ENCODE measurements at places on chromosomes 12 and 14.

GRCh38 chr14:89498878-89499277 is 81.8 kb upstream of the FOXN3 start:
- no peak for DNase-seq

- DNase-seq = no peak
Observed at GRCh38 chr14:80336608-80337106, 125.4 kb upstream of the DIO2 start.

DNA sequence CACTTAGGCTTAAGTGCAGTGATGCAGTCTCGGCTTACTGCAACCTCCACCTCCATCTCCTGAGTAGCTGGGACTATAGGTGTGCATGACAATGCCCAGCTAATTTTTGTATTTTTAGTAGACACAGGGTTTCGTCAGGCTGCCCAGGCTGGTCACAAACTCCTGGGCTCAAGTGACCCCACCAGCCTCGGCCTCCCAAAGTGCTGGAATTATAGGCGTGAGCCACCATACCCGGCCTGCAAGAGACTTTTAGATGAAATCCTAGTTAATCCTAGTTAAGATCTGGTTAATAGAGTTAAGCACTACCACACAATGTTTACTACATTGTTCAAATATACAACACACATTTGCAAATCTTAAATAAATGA is 196.5 kb upstream of the AMIGO2 start:
- DNase-seq = no peak

GRCh38 chr12:104510145-104510872 is 53.6 kb downstream of the CHST11 start:
- no peak for DNase-seq

DNA sequence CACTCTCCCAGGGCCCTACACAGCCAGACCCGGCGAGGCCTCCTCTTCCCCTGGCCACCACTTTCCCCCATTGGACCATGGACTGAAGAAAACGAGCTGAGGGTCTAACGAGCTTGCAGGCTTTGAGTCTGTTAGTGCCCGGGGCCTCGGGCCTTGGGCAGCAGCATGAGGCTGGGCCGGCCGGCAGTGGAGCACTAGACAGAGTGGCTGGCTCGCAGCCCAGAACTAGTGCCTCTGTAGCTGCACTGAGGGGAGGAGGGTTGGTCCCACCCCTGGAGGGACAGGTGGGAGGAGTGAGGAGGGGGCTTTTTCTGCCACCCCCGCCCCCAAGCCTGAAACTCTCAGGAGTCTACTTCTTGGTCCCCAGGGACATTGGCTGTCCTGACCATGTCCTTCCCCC is 38.7 kb downstream of the SLC6A12 start:
- no peak for DNase-seq

DNA sequence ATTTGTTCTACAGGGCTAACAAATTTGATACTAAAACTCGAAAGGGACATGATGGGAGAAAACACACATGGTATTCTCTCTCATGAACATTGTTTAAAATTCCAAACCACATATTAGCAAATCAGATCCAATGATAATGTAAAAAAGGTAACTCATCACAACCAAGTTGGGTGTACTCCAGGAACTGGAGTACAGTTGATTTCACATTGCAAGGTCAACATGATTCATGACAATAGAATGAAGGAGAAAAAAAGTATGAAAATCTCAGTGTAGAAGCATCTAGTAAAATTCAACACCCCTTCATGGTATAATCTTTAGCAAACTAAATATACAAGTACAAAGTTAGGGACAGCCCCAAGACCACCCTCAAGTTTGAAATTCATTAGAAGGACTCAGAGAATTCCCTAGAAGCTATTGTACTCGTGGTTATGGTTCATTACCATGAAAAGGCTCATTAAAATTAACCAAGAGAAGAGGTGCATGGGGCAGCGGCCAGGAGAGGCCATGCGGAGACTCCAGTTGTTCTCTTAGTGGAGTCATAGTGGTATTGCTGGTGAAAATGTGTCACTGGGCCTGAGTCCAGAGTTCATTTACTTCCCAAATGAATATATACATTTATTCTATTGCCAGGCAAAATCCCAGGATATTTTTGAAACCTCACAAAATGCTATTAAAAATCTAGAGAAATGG is 3.1 kb upstream of the CDCA4 start:
- peak; percentile 79 for DNase-seq

- no peak for DNase-seq
Observed at GRCh38 chr14:20375471-20375870, 32.0 kb downstream of the PARP2 start.

DNA sequence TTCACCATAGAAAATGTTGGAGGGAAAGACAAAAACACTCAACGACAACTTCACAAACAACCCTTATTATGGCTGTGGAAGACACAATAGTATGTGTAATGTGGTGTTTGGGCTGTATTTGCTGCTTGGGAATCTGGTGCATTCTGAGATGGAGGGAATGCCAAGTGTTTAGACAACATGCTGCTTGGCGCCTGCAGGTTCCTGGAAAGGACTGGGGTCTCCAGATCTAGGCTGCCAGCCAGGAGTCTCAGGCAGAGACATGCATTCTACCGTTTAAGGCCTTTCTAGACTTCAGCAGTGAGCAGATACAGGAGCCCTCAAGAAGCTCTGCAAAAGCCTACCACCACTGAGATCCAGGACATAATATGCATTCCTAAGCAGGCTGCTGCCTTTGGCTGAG is 418.7 kb downstream of the NRXN3 start:
- DNase-seq = no peak

DNA sequence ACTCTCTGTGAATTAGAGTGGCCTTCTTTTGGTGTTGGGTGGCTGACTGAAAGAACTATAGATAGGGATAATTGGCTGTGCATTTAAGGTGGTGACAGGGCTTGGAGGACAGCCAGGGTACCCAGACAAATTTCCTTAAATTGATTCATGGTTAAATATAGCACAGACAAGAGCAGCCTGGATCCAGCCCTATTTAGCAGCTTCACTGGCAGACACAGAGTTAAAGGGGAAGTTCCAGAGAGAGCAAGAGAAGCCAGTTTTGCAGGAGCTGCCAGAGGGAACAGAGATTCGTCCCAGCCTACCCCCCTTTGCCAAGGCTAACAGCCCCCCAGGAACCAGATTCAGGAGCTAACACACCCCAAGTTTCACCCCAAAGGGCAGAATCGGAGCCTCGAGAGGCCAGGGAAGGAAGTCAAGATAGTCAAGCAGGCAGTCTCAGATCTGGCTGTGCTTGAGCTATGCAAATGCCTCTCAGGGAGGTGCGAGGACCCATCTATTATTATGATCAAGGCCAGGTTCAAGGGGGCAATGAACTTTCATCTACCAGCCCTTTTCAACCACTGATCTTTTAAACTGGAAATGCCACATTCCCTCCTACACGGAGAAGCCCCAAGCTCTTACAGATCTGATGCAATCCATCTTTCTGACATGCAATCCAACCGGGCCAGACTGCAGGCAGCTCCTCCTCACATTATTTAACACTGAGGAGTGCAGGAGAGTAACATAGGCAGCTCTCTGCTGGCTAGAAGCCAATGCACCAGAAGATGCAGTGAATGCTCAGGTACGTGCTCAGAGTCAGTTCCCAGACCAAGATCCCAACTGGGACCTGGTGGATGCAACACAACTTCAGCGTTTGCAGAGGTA is 58.2 kb downstream of the DHRS2 start:
- DNase-seq = peak; percentile 17

DNA sequence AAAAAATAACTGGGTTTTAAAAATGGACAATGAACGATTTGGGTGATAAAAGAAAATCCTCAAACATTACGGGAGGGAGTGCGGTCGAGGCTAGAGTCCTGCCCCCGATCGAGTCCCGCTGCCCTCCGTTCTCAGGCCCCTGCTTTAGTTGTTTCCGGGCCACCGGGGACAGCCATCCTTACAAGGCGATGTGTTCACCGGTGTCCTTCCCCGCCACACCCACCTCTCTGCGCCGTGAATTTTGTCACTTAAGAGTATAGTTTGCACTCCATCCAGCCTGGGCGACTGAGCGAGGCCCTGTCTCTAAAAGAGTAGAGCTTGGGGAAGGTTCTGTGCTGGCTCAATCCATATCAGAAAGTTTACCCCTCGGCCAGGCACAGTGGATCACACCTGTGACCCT is 2.9 kb downstream of the ULK1 start:
- DNase-seq = no peak

- no peak for DNase-seq
Observed at GRCh38 chr12:59182658-59183455, 262.6 kb upstream of the LRIG3 start.

GRCh38 chr14:54556535-54556934 is 10.4 kb upstream of the SAMD4A start:
- DNase-seq = no peak

GRCh38 chr12:31353750-31354708 is 28.1 kb upstream of the SINHCAF start:
- peak; percentile 6 for DNase-seq

- no peak for DNase-seq
Observed at GRCh38 chr14:61064210-61064609, 83.2 kb downstream of the SLC38A6 start.

DNA sequence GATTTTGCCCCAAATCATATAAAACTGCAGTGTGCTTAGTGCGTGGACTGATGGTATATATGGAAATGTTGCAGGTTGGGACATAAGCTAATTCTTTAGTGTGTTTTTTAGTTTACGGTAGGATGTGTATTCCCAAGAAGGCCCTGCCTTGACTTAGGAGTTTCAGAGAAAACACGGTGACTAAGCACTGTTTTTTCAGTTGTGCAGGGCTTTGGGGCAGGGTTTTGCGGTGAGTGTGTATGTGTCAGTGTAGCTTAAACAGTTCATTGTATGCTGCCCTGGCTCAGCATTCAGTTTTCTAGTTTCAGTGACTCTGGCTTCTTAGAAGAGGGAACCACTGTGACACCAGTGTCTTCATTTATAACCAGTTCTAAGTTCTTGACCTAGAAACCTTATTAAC is 101.2 kb downstream of the AKAP6 start:
- peak; percentile 90 for DNase-seq

GRCh38 chr14:29927376-29928116 is at the start of gene PRKD1:
PRKD1 (minus strand) TSS chr14:29927847.
- peak; percentile 75 for DNase-seq

GRCh38 chr14:59342516-59343484 is 122.4 kb downstream of the GPR135 start:
- peak; percentile 68 for DNase-seq

- no peak for DNase-seq
Observed at GRCh38 chr14:25759256-25759655, 709.3 kb upstream of the STXBP6 start.

GRCh38 chr12:25959071-25959961 is 834 bp downstream of the RASSF8 start:
- peak; percentile 86 for DNase-seq

- peak; percentile 25 for DNase-seq
Observed at GRCh38 chr12:50132505-50133135, 20.6 kb downstream of the COX14 start.

- DNase-seq = no peak
Observed at GRCh38 chr12:29563636-29564035, 66.2 kb upstream of the OVCH1 start.

- DNase-seq = no peak
Observed at GRCh38 chr14:28681681-28682080, 84.9 kb upstream of the FOXG1 start.

- DNase-seq = no peak
Observed at GRCh38 chr12:77645966-77646598, 184.6 kb upstream of the NAV3 start.

GRCh38 chr14:88463318-88463717 is 77.9 kb downstream of the SPATA7 start:
- DNase-seq = no peak

DNA sequence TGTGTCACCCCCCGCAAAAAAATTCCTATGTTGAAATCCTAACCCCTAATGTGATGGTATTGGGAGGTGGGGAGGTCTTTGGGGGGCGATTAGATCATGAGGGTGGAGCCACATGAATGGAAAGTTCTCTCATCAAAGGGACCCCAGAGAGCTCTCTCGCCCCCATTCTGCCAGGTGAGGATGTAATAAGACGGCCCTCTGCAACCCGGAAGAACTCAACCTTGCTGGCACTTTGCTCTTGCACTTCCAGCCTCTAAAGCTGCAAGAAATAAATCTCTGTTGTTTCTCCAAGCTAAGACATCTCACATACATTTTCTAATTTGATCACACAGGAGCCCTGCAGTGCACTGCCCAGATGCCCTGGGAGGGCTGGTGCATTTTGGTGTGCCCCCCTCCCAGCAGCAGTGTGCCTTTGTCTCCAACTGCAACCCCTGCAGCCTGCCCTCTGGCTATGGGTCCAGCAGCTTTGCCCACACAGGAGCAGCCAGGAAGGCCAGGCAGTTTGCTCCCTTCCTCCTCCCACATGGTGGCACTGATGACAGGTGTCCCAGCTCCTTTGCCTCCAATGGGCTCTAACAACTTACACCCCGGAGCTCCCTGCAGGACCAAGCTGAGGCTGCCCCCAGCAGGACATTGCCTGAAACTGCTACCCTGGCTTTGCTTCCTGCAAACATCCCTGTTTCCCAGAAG is 59.3 kb downstream of the C14orf132 start:
- DNase-seq = peak; percentile 53

DNA sequence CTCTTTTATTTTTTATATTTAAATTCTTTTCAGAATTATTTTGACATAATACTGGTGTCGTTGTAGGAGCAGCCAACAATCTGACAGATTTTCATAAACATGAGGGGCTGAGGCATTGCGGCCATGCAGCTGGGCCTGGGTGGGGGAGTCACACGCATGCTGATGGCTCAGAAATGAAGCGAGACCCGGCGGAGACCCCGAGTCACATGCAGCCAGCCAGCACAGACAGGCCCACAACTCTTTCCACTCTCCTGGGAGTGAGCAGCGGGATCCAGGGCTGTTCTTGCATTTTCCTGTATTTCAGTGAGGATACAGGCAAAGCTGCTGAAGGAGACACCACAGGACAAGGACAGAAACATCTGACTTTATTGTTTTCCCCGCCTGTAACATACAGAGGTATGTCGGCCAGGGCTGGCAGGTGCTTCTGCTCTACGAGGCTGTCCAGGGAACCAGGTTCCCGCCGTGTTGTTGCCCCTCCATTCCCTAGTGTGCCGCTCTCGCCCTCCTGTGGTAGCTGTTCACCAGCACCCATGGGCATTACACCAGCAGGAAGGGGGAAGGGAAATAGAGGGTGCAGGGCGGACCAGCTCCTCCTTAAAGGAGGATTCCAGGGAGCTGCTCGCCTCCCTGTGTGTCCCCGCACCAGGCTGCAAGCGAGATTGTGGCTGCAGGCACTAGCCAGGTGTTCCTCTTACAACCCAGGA is 30.5 kb downstream of the FZD10 start:
- no peak for DNase-seq

- no peak for DNase-seq
Observed at GRCh38 chr14:61812347-61813095, 50.3 kb downstream of the SNAPC1 start.

GRCh38 chr14:31837031-31837430 is 240.1 kb upstream of the ARHGAP5 start:
- DNase-seq = no peak

GRCh38 chr14:63960926-63961567 is 108.2 kb downstream of the SYNE2 start:
- DNase-seq = peak; percentile 48

GRCh38 chr12:119797090-119797489 is 80.0 kb downstream of the CIT start:
- no peak for DNase-seq

DNA sequence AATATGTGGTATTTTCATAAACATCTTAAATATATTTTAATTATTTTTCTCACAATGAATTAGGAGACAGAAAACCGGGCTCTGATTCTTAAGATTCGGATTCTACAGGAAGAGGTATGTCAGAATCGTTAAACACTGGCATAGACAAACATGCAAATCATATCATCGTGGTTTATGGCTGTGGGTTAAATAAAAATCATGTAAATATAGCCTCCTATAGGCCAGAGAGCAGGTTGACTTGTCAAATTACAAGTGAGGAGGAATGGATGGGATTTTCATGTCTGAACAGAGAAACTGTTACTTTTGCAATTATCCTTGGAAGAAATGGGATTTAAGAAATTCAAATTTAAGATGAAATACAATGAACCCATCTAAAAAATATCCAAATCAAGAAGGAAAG is 74.9 kb upstream of the BCAT1 start:
- no peak for DNase-seq

Data from astrocyte of the spinal cord (primary cell).